ENCODE measurements at places on chromosomes 4 and X. TPM values are rescaled to one million over a fixed set of nuclear protein-coding genes. Genes with fewer than 3 reads are reported as not detected.

Gene HS6ST2
- total RNA-seq: under 0.01 TPM

Gene TLR10
- total RNA-seq: 0.15 TPM

Gene ZGRF1
- 3.0 TPM for total RNA-seq

Gene NLGN3
- total RNA-seq: 2.3 TPM

Gene SMIM10L2A
- 1.2 TPM for total RNA-seq

Data from smooth muscle cell of trachea (primary cell).